ENCODE measurements at places on chromosomes 2 and 18. TPM values are rescaled to one million over a fixed set of nuclear protein-coding genes. Genes with fewer than 3 reads are reported as not detected.

DNA sequence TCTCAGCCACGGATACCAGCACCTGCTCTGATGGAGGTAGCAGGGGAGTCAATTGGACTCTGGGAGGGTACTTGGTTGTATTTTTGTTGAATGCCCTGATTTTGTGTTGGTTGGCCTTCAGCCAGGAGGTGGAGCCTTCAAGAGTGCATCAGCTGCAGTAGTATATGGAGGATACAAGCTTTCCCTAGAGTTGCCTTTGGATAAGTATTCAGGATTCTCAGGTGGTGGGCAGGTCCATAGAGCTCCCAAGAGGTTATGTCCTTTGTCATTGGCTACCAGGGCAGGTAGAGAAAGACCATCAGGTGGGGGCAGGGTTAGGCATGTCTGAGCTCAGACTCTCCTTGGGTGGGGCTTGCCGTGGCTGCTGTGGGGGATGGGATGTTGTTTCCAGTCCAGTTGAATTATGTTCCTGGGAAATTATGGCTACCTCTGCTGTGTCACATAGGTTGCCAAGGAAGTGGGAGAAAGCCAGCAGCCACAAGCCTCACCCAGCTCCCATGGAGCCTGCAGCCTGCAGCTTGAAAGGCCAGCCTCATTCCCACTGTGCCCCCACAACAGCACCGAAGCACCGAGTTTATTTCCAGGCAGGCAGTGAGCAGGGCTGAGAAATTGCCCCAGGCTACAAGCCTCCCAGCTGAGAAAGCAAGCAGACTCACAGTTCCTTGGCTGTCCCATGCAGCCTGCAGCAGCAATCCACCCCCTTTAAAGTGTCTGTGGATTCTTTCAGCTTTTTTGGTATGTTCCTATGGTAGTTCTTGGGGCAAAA, 38.6 kb upstream of the CHST9 start:
- no peak for DNase-seq

- DNase-seq = no peak
Measured at GRCh38 chr2:111133603-111134002, 12.9 kb downstream of the BCL2L11 start.

Gene RAPGEF4
- 0.72 TPM for total RNA-seq

GRCh38 chr2:98730053-98730706, 752 bp downstream of the MGAT4A start:
- peak; percentile 62 for DNase-seq

DNA sequence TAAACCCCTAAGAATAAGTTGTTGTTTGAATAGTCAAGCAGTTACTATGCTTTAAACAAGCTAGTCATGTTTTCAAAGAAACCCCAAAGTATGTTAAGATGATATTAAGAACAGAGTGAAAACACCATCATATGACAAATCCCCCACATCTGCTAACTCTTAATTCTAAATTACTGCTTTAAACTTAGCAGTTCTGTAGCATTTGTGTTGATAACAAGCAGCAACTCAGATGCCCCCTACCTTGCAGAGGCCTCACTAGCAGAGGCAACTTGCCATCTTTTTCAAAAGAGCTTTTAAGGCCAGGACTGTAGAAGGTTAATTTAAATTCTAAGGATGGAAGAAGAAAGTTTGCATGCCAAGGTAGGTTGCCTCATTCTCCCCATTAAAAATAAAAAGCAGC, 376.2 kb downstream of the SETBP1 start:
- DNase-seq = no peak

Gene MC2R
- not detected for total RNA-seq

Gene DLGAP1
- total RNA-seq = not detected

DNA sequence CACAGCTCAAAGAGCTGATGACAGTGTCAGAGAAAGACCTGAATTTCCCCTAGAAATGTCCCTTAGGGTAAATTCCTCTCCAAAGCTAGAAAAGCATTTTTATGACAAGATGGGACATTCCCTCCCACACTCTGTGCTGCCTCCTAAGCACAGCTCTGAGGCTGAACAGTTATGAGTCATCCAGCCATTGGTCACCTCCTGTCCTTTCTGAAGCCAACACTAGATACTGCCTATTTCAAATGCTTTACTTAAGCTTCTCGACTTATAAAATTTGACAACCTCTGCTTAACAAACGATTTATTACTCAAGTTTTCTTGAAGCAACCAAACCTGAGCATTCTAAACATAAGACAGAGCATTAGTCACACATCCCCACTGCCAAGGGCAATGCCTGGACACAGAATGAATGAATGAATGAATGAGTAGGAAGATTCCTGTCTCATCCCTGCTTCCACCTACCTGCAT, 35.4 kb downstream of the B4GALT6 start:
- no peak for DNase-seq

DNA sequence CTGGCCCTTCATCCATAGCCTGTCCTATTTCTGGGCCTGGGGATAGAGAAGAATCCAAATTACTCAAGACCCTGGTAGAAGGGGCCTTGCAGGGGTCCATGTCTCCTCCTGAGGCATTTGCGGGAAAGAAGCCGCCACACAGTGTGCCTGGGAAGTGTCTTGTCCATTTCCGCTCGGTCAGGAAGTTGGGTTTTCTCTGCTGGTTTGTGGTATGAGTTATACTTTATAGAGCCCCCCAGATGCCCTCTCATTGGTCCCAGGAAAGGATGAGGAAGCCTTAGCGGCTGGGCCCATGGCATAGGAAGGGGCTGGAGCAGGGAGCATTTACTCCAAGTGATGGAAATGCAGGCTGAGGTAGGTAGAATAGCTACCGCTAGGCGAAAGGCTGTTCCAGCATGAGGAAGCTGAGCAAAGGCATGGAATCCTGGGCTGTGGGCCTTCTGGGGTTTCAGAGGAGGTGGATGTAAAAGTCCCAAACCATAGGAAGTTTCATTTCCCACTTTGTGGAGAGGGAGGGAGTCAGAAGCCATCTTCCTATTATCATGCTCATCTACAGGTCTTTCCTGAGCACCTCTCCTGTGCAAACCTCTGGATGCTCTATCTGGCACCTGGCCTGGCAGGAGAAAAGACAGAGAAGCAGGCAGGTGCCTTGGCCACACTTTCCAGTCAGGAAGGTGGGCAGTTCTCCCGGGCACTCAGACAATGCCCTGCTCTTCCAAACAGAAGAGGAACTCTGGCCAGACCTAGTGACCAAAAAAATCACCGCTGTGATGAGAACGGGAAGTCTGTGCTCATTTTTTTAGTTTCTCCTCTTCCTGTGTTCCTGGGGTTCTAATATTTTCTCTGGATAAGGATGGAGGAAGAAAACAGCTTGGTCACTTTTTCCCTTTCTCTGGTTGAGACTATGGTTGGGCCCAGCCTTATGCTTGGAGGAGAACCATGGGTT, 2.6 kb upstream of the CD207 start:
- no peak for DNase-seq

DNA sequence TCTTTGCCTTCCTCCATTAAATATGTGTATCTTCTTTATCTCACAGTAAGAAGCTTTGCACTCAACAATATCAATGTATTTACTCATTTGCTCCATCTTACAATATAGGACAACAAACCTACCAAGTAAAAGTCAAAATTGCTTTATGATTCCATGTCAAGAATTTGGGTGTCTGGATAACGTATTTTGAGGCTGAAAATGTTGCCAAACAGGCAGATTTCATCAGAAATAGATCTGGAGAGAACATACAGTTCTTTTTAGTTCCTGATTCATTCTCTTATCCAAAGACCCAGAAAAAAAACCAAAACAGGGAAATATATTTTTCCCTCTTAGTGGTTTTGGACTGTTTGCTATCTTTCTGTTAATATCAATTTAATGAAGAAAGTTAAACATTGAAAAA, 621.1 kb downstream of the STK39 start:
- DNase-seq = no peak

- no peak for DNase-seq
Measured at GRCh38 chr2:46540496-46541331, 61.3 kb downstream of the TMEM247 start.

Gene RAX
- total RNA-seq = not detected

Gene EMX1
- not detected for total RNA-seq

- peak; percentile 79 for DNase-seq
Measured at GRCh38 chr2:233353769-233354499, at the start of gene DGKD. TSS of gene DGKD (plus strand) at chr2:233354494. CDS start at chr2:233354519, 25 bp downstream.

GRCh38 chr2:197998702-197999101, 194.3 kb downstream of the PLCL1 start:
- DNase-seq = no peak

Gene ITGAV
- 3.9 TPM for total RNA-seq

Gene IL36RN
- not detected for total RNA-seq

- no peak for DNase-seq
Measured at GRCh38 chr2:200077838-200078237, 122.5 kb downstream of the MAIP1 start.

- DNase-seq = no peak
Measured at GRCh38 chr2:112449854-112450253, 16.4 kb upstream of the RGPD8 start.

GRCh38 chr2:128600581-128601297, 282.1 kb upstream of the HS6ST1 start:
- DNase-seq = no peak

All from activated naive CD8-positive, alpha-beta T cell treated with anti-CD3 and anti-CD28 coated beads for 36 hours (primary cell).